DMS 273 treated with DMSO at 0.1 percent for 48 hours (cell line): ENCODE measurements at places on chromosomes 3 and 15.

- DNase-seq, result no peak
Measured at GRCh38 chr3:181265750-181266333, 276.3 kb upstream of the DNAJC19 start.

DNA sequence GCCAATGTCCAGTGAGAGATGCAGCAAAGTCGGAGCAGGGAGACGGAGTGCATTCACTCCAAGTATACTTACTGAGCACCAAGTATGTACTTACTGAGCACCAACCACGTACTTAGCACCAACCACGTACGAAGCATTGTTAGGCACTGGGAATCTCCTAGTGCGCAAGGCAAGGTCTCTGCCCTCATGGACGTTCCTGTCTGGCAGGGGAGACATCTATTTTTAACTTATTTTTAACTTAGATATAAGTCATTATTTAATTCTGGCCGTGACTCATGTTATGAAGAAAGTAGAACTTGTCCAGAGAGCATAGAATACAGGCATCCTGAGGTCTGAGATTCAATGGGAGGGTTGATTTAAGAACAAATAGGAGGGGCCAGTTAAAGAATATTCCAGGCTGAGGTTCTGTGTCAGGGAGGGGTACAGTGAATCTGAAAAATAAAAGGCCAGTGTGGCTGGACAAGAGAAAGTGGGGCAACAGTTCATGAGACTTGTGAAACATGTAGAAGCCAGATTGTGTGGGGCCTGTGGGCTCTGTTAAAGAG, 9.3 kb upstream of the LRRC31 start:
- no peak for DNase-seq

DNA sequence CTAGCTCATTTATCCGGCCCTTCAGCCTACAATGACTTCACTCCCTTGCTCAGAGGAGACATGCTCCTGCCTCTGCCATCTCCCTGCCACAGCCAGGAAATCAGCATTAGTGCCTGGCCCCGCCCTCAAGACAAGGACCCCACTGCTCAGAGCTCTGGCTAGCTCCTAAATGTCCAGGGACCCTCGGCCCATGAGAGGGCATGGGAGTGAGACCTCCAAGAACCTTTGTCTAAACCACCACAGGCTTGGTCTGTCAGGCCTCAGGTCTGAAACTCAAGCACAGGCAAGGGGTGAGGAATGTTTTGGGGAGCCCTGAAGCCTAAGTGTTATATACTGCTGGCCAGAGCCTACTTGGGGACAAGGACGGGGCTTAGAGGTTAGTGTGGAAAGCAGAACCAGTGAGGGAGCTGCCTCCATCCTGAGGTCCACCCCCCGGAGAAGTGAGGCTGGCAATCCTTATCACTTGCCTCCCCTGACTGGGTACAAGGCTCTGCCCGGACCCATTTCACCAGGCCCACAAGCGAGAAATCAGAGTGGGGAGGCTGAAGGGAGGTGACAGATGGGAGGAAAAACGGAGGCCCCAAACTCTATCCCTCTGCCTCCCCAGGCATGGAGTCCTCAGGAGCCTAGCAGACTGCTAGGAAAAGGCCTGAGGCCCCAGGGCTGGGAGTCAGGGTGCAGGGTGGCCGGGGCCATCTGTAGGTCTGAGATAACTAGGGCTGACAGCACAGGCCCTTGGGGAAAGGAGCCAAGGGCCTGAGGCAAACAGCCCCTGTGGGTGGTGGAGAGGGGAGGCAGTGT, 18.8 kb downstream of the SHF start:
- peak; percentile 22 for DNase-seq

DNA sequence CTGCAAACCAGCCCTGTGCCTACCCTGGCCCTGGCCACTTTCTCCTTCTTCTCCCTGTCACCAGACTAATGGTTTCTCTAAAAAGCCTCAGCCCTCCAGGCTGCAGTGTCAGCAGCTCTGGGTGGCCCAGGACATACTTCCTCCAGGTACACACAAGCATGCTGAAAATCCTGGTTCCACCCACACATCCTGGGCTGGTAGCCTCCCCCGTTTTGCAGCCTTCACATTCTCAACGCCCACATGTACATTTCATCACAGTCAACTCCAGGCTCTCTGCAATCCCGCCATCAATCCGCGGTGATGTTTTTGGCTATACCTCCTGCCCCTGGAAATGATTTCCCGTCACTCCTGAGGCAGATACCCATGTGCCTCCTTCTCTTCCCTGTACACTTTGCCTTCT, 59.4 kb downstream of the MAGEF1 start:
- no peak for DNase-seq

DNA sequence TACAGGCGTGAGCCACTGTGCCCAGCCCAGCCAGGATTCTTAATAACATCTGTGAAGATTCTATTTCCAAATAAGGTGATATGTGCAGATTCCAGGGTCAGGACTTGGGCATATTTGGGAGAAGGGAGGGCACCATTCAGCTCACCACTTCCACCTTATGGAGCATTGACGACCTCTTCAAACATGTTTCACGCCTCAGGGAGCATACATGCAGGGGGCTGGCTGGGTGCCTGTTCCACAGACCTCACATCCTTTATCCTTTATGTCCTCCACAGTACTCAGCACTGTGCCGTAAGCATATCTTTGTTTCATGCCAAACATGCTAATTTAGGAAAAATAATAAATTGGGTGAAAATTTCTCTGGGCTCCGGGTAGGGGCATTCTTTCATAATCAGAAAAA, 229.0 kb downstream of the THSD4 start:
- DNase-seq, result no peak
